PC-3 (cell line): ENCODE measurements at places on chromosomes 6 and 20.

- DNase-seq = peak; percentile 32
Measured at GRCh38 chr6:139265512-139266190, 26.1 kb downstream of the TXLNB start.

DNA sequence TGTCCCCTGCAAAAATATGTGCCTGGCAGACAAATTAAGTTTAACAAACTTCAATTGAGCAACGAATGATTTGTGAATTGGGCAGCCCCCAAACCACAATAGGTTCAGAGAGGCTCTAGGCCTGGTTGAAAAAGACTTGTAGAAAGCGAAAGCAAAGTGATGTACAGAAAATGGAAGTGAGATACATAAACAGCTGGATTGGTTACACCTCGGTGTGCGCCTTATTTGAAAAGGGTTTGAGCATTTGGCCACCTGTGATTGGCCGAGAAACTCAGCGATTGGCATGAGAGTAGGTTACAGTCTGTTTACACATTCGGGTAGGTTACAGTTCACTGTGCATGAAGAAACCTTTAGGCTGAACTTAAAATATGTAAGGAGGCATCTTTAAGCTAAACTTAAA is 136.9 kb downstream of the CD83 start:
- no peak for DNase-seq

- DNase-seq = peak; percentile 72
Measured at GRCh38 chr20:64064145-64064698, 1.2 kb downstream of the TCEA2 start.

GRCh38 chr6:150406948-150407347 is 38.1 kb downstream of the IYD start:
- no peak for DNase-seq

DNA sequence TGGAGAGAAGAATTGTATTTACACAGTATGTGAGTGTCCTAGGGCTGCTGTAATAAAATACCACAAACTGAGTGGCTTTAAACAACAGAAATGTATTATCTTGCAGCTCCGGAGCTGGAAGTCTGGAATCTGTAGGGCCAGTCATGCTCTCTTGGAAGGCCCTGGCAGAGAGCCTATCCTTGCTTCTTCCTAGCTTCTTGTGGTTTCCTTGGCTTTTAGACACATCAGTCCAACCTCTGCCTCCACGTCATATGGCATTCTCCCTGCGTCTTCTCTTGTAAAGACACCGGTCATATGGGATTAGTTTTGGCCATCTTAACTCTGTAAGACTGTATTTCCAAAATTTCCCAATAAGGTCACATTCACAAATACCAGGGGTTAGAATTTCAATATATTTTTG is 10.8 kb downstream of the FNDC1 start:
- DNase-seq = no peak

DNA sequence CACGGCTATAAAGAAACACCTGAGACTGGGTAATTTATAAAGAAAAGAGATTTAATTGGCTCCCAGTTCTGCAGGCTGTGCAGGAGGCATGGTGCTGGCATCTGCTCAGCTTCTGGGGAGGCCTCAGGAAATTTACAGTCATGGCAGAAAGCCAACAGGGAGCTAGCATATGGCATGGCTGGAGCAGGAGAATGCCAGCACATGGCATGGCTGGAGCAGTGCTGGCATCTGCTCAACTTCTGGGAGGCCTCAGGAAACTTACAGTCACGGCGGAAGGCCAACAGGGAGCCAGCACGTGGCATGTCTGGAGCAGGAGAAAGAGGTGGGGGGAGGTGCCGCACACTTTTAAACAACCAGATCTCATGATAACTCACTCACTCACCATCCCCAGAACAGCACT is 32.5 kb upstream of the DACT2 start:
- DNase-seq = no peak

- DNase-seq = peak; percentile 50
Measured at GRCh38 chr6:12288914-12289313, 1.2 kb upstream of the EDN1 start.

DNA sequence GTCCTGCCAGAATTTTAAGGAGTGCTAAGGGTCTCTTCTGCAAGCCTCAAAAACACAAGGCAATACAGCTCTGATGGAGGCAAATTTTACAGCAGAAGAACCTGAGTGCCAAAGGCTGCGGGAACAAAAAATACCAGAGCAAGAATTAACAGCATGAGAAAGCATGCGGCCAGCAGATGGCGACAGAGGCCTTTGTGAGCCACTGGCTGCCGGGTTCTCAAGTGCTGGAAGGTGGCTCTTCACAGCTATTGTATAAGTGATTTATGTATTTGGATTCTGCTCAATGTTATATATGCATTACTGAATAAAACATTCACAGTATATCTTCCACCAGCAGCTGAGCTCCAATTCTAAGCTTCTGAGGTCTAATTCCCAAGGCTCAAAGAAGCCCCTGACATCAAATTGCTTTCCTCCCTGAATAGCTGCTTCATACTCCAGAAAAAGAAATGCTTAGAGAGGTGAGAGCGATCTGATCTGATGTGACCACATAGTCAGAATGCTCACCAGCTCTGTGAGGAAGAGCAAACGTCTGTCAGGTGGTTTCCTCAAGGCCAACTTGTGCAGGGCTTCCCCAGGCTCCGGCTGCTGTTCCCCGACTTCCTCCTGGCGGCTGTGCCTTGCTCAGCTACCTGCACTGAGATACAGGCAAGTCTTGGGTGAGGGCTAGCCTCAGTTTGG is 58.6 kb downstream of the PPP1R3G start:
- peak; percentile 87 for DNase-seq

DNA sequence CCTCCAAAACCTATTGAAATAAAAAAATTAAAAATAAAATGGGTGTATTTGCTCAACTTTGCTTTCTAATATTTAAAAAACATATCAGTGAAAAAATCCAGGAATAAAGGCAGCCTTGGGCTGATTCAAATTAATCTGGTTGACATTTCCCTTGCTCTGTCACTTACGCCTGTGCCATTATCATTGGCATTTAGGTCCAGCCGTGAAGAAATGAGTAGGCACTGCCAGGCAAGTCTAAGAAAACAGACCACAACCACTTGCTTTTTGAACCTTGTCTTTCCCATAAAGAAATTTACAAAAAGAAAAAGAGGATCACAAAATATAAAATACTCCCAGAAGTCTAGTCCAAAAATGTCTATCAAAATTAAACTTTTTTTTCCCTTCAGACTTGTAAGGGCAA is 59.2 kb upstream of the HBS1L start:
- no peak for DNase-seq

- no peak for DNase-seq
Measured at GRCh38 chr6:15500901-15501825, 161.7 kb downstream of the DTNBP1 start.

GRCh38 chr20:48492015-48492714 is 335.6 kb downstream of the PREX1 start:
- DNase-seq = no peak

DNA sequence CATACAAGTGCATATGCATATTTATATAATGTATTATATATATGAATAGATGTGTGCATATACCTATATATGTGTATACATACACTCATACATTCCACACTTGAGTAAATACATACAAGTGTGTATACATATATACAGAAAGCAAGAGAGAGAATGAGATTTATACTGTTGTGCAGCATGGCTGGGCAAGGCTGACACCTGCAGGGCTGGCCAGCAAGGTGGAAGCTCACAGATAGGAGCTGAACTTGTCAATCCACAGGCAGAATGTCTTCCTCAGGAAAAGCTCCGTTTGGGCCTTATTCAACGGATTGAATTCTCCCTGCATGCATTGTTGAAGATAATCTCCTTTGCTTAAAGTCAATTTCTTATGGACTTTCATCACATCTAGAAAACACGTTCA is 256.7 kb downstream of the ZNF217 start:
- DNase-seq = no peak

GRCh38 chr20:11718474-11719094 is 199.1 kb upstream of the BTBD3 start:
- DNase-seq = no peak

DNA sequence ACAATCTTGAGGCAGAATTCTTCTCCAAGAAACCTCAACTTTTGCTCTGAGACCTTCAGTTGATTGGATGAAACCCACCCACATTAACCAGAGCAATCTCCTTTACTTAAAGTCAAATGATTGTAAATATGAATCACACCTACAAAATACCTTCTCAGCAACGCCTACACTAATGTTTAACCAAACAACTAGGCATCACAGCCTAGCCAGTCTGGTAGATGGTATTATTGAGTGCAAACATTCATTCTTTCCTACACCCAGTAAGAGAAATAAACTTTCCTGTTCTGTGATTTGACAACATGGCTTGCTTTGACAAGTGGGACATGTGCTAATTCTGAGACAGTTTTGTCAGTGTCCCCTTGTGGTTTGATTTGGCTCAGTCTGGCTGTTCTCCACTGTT is 252.2 kb downstream of the HACE1 start:
- no peak for DNase-seq

DNA sequence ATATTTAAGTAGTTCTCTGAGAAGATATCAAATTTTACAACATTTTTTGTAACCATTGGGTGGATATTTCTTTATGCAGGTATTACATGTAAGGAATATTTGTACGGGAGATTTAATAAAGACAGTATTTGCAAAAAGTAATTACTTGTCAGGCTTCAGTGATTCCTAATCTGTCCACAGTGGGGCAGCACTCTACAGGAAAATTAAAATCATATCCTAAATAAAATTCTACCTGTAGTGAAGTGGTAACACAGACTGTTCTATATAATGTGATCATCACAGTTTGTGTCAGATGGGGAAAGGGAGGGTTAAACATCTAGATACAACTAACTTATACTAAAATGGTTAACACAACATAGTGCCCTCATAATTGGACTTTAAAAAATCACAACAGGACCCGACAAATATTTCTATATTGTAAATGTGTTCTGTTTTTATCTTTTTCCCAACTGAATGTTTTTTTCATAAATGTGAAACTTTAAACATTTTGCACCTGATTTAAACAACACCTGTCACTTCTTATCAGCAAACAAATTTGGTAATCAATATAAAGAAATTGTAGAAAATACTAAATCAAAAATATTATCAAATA is 145.6 kb upstream of the MANEA start:
- DNase-seq = peak; percentile 48

DNA sequence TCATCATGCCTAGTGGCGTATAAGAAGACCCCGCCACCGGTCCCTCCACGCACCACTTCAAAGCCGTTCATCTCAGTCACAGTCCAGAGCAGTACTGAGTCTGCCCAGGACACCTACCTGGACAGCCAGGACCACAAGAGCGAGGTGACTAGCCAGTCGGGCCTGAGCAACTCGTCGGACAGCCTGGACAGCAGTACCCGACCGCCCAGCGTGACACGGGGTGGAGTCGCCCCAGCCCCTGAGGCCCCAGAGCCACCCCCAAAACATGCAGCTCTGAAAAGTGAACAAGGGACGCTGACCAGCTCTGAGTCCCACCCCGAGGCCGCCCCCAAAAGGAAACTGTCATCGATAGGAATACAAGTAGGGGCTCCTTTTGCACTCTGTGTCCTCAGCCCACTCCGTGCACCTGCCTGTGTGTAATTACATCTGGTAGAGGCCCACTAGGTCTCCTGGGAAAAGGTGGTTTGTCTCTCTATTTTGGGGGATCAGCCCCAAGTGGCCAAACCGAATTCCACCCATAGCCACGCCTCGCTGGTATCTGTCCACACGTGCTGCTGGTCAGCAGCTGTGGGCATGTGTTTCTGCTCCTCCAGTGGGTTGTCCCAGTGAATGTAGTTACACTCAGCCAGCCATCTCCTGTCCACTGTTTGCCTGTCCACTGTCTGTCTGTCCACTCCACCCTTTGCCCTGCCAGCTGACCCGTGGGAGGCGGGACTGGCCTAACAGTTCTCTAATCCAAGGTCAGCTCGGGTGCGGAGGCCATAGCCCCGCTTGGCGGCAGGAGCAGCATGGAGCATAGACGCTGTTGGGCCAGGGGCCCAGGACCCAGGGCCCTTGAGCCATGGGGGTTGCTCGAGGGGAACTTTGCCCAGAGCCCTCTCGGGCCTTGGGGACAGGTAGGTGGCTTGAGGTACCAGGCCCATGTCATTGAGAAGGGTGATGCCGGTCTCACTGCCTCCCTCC is 44.3 kb upstream of the MYL9 start:
- DNase-seq = no peak

DNA sequence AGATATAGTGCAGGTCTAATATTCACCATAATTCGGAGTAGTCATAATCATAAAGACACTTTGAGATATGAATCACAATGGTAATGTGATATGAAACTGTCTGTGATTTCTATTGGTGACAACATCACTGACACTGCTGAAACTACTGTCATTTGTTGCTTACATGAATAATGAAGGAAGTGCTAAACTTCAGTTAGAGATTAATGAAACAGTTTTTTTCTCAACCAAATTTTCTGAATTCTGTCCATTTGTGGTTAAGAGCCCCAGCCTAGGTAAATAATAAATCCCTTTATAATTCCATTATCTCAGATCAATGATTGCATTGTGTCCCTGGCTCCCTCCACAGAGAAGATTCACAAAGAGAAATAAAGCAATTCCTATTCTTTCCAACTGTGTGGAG is 122.6 kb downstream of the HIVEP2 start:
- no peak for DNase-seq

- no peak for DNase-seq
Measured at GRCh38 chr6:37575221-37575620, 75.5 kb upstream of the CCDC167 start.

- DNase-seq = peak; percentile 99
Measured at GRCh38 chr20:19815553-19815991, 57.5 kb downstream of the RIN2 start.

- no peak for DNase-seq
Measured at GRCh38 chr6:168905451-168906090, 348.1 kb downstream of the THBS2 start.

DNA sequence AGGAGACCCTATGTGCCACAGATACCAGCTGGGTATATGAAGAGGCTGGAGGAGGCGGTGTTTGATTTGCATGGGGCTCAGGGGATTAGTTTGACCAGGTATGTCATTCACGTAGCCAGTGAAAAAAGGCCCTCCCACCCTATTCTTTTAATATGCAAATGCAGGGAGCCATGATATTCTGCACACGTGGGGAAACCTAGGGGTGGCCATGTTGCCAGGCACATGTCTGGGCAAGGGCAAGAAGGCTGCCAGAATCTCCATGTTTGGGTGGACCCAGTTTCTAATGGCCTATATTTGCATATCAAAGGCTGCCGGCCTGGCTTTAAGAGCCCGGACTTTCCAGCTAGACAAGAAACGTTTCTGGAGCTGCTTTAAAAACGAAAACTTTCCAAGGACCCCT is 60.4 kb downstream of the SOX4 start:
- DNase-seq = no peak

- no peak for DNase-seq
Measured at GRCh38 chr6:110738899-110739365, 76.3 kb downstream of the CDK19 start.

GRCh38 chr20:53738039-53738944 is 144.7 kb upstream of the ZNF217 start:
- DNase-seq = peak; percentile 98

DNA sequence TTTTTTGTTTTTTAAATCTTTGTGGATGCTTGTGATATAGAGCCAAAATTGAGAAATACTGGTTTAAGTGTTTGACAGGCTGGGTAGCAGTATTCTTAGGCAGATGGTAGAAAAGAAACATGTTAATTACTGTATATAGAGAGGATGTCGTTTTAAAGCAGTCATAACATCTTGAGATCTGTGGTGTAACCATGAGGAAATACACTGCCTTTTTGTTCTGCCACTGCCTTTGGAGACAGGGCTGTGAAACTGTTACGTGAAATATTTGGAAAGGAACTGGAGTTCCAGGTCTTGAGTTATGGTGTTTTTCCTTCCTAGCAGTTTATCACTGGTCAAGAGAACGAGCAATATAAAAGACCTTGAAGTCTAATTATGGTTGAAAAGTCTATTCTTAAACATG is 19.5 kb downstream of the STXBP5 start:
- DNase-seq = no peak

- DNase-seq = no peak
Measured at GRCh38 chr6:34575326-34575725, 19.2 kb upstream of the SPDEF start.
